ENCODE measurements at places on chromosomes 7 and 10.

DNA sequence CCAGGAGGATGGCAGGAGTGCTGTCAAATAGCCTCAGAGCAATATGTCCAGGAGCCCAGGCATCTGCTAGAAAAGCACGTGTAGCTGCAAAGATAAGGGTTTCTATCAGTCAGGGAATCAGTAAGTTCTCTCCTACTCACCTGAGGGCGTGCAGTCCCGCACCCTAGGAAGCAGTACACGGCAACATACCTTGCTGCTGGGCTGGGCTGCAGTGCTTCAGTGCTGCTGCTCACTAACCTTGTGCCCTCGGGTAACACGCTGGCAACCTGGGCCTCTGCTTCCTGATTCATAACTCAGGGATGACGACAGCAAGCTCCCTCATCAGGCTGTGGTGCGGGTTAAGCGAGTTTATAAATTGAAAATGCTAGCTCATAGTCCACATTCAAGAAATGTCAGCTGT, 29.5 kb upstream of the CCNY start:
- peak; percentile 27 for DNase-seq

DNA sequence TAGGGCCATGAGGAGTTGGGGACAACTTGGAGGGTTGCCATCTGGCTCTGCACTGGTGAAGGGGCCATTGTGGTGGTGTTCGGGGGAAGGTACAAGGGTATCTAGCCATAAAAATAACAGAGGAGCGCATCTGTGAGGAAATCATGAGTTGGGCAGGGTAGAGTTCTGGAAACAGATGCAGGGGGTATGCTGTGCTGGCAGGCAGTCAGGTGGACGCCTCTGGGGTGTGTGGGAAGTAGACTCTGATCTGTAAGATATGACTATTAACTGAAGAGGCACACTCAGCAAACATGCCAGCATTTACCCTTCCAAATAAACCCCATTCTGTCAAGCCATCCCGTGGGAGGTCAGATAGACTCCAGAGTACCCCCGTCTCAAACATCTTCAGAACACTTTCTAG, 79.8 kb downstream of the CLEC2L start:
- DNase-seq = no peak

DNA sequence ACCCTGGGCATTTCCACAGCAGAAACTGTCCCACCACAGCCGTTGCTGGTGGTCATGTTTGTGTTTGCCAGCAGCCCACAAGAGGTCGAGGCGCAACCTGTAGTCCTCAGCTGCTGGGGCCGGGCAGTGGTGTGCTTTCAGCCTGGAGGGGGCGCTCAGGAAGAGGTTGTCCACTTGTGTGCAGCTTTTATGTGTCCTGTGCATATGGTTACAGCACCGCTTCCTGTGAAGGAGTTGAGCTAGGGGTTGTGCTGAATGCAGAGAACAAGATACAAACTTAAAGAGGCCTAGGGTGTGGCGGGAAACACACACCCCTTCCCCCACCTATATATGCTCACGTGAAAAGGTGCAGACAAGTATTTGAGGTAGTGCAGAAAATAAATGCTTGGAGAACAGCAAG, 29.5 kb upstream of the PFKFB3 start:
- peak; percentile 45 for DNase-seq

GRCh38 chr7:40673285-40673684, 538.5 kb downstream of the SUGCT start:
- no peak for DNase-seq

DNA sequence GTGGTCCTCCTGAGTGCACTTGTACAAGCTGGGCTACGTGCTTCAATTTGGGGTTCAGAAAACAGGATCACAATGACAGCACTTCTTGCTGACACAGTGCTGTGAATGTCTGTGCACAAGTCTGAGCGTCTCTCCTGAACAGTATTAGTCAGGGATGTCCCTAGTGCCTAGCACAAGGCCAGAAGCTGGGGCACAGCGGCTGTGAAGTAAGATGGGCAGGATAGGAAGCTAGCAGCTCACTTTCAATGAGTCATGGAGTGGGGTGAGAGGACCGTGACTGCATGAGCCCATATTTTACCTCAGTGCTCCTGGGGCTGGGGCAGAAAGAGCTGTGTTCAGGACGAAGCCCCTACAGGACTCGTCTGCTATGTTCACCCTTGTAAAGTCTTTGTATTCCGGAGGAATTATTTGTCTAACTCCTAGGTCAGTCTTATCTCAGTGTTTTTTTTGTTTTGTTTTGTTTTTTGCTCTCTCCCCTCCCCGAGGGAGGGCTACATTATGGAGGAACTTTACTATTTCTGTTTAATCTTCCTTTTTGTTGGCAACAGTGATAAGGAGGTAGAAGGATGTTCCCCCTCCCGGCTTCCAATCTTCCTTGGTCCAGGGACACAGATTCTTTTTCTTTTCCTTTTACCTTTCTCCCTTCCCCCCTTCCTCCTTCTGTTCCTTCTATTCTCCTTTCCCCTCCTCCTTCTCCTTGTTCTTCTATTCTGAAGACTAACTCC, 2.8 kb upstream of the LRMDA start:
- no peak for DNase-seq

GRCh38 chr7:120941064-120941463, 9.5 kb upstream of the ING3 start:
- no peak for DNase-seq

GRCh38 chr7:36823353-36823752, 99.1 kb upstream of the AOAH start:
- DNase-seq = no peak

GRCh38 chr10:70692043-70692603, 19.8 kb downstream of the ADAMTS14 start:
- no peak for DNase-seq

- no peak for DNase-seq
Measured at GRCh38 chr10:63641799-63642198, 120.6 kb downstream of the REEP3 start.

DNA sequence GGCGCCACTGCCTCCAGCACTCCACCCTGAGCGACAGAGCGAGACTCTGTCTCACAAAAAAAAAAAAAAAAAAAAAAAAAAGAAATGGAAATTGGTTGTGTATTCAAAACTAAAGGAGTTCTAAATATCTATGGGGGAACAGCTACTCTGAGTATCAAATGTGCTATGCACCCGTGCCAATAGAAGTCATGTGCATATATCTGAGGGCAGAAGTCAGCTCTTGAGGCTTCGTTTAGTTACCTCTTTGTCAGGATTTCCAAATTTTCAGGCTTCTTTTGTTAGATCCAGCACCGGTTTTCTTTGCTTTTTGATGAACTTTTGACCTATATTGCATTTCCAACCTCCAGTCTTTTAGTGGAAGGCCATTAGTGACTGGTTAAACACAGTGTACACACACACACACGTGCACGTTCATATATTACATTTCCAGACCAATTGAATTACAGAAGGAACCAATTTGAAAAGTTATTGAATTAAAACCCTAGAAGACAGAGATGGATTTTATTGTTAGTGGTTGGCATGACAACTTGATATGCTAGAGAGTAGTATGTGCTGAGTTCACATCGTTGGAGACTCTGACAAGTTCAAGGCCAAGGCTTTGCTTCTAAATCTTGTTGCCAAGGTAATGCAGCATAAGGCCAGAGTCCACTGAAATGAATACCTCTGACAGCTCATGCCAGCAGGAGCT, 33.1 kb upstream of the ADD3 start:
- no peak for DNase-seq

- DNase-seq = no peak
Measured at GRCh38 chr7:148681821-148682220, 16.9 kb upstream of the CUL1 start.

- no peak for DNase-seq
Measured at GRCh38 chr10:129942936-129943715, 20.9 kb downstream of the EBF3 start.

GRCh38 chr10:86164174-86164774, 202.3 kb downstream of the GRID1 start:
- DNase-seq = peak; percentile 27

- DNase-seq = no peak
Measured at GRCh38 chr10:100100651-100101184, 19.0 kb upstream of the CPN1 start.

DNA sequence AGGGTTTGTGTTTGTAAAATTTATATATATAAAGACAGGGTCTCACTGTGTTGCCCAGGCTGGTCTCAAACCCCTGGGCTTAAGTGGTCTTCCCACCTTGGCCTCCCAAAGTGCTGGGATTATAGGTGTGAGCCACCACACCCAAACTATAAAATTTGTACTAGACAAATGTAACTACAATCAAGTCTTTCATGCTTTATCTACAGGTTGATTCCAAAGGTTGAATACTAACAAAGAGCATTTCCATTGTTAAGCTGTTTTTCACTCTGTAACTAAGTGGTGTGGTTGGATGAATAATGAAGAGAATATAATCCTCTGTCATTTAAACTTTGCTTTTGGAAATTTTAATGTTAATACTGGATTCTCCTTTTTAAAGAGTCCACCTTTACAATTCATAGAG, 22.5 kb downstream of the WDR37 start:
- no peak for DNase-seq

GRCh38 chr10:27433976-27434375, 70.1 kb upstream of the RAB18 start:
- DNase-seq = no peak

DNA sequence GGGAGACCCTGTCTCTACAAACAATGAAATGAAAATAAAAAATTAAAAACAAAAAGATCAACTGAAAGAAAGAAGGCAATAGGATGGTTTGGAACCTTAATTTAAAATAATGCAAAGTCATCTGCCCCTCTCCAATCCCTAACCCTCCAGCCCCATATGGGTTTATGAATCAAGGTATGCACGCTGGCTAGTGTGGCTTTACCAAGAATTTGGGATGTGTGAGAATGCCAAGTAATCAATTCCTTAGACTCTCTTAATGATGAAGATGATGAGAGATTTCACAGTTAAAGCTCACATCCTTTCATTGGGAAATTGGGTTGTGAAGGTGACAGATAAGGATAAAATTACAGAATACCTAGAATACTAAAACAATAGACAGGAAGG, 147.1 kb upstream of the AOAH start:
- DNase-seq = no peak

DNA sequence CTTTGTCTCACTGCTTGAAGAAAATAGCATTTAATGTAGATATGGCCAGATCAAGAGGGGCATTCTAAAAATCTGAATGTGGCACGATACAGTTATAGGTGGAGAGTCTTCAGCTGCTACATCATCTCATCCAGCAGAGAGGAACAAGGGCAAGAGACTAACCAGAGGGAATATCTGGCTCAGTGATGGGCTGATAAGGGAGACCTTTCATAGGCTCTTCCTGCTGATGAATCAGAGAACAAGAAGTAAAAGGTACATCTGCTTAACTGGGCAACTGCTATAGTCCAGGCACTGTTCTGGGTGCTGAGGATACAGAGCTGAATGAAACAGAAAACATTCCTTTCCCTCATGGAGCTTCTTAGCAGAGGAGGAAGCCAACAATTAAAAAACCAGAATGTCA, 37.9 kb downstream of the PIP4K2A start:
- no peak for DNase-seq

DNA sequence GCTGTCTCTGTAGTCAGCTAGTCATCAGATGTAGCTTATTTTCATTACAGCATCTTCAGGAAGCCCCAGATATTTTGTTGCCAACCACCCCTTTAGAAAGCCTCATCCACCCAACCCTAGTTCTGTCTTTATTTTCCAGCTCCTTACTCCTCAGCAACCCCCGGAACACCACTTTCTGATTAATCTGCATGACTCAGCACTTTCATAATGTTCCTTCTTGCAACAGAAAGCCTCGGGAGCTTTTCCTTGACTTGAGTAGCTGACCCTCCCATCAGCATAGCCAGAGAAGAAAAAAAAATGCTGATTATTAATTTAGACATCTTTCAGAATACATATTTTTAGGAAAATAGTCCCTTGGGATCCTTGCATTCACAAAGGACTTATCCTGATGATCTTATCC, 244.0 kb upstream of the CXCL12 start:
- DNase-seq = no peak

GRCh38 chr10:131004276-131004675, 307.2 kb downstream of the TCERG1L start:
- DNase-seq = no peak

DNA sequence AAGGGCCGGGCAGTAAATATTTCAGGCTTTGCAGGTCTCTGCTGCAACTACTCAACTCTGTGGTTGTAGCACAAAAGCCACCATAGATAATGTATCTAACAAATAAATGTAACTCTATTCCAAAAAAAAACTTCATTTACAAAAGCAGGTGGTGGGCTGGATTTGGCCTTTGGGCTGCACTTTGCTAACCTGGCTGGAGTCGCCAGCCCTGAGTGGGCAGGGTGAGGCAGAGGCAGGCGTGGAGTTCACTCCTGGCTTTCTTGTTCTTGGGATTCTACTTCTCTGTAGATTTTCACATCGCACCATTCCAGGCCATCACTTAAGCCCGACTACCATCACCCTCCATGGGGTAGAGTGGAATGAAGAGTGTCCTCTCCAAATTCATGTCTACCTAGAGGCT, 367.6 kb upstream of the MGMT start:
- DNase-seq = no peak

DNA sequence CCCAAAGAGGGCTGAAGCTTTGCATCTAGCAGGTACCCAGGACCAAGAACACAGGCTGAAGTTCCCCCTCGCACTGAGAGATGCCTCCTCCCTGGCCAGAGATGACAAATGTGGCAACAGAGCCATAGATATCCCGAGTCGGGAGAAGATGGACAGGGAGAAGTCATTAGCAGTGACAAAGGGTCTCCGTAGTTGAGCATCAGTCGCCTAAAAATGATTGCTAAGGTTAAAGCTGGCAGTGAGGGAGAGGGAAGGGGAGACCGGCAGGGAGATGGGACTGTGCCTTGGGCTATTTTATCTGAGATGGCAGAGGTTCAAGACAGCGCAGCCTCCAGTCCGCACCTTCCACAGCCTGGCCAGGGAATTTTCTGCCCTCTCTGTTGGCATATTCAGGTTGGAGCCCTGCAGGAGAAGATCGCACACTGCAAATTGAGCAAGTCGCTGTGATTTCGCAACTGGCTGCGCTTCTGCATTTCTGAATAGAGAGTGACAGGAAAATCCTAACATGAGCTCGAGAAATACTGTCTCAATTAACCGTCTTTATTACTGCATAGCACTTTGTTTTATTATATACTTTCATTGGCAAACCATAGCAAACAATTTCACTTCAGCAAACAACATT, 238.9 kb upstream of the GPR26 start:
- DNase-seq = no peak

DNA sequence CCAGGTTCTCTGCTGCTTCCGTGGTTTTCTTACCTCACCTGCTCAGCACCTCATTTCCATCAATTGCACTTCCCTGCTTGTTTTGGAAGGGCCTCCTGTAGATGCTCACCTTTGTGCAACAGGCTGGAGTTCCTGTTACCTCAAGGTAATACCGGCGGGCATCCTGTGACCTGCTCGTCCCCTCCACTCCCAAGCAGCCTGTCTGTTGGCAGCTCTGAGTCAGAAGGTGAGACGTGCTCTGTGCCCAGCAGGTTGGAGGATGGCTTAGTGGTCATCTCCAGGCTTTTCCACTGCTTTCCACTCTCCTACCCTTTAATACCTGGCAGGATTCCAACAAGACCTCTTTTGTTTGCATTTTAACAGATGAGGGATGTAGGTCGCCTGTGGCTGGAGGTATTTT, 86.0 kb downstream of the CAMK1D start:
- DNase-seq = no peak

DNA sequence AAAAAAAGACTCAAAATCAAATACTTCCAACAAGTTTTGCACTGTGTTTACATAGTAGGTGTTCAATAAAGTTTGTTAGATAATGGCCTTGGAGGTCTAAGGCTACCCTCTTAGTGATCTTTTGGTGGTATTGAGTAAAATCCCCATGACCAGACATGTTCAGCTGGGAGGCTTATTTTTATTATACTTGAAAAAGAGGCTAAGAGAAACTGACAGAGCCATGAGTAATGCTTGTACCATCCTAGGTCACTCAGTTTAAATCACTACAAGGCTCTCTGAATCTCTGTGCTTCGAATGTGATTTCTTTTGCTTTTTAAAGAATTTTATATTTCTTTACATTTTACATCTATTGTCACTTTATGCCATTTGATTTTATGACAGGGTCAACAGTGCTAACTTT, 90.5 kb downstream of the TWIST1 start:
- DNase-seq = no peak
